Tibial nerve (tissue), 4 donors: ENCODE measurements at places on chromosomes 5 and 9. TPM values are rescaled to one million over a fixed set of nuclear protein-coding genes. Genes with fewer than 3 reads are reported as not detected.

LCN12 gene
- 5.4 TPM for total RNA-seq

- no peaks in the 10 kb centered on the region for H3K36me3 ChIP-seq
- no peaks in the 10 kb centered on the region for H3K27me3 ChIP-seq
- no peak overlapping the region for H3K4me3 ChIP-seq
- no peak for DNase-seq
Measured at GRCh38 chr9:107772988-107773387, 283.4 kb upstream of the KLF4 start.

DEPDC1B gene
- total RNA-seq, result 5.3 TPM

- no peak overlapping the region for H3K27ac ChIP-seq
- no peak overlapping the region for H3K4me3 ChIP-seq
- H3K27me3 ChIP-seq, result no peaks in the 10 kb centered on the region
- DNase-seq, result no peak
- H3K4me1 ChIP-seq, result no peaks in the 10 kb centered on the region
- no peaks in the 10 kb centered on the region for H3K36me3 ChIP-seq
Measured at GRCh38 chr5:56003179-56003578, 8.4 kb upstream of the IL6ST start.

NEURL1B gene
- 93.2 TPM for total RNA-seq

MRNIP gene
- total RNA-seq, result 82.4 TPM
